ENCODE measurements at places on chromosomes 5 and 9.

DNA sequence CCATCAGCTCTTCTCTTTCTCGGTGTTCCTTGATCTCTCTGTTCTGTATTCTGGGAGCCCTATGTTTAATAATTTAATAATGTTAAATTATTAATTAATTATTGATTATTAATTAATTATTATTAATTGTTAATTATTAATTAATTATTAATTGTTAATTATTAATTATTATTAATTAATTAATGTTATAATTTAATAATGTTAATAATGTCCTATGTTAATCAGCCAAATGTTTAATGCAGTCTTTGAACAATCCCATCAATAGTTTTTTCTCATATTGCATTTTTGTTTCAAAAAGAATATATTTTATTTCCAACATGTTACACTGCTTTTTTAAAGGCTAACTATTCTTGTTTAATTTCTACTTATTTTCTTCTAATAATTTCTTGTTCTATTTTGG lies 26.2 kb downstream of the MGAT1 start:
- no peak for DNase-seq

GRCh38 chr5:82417776-82418607 lies 139.8 kb upstream of the RPS23 start:
- DNase-seq = no peak

DNA sequence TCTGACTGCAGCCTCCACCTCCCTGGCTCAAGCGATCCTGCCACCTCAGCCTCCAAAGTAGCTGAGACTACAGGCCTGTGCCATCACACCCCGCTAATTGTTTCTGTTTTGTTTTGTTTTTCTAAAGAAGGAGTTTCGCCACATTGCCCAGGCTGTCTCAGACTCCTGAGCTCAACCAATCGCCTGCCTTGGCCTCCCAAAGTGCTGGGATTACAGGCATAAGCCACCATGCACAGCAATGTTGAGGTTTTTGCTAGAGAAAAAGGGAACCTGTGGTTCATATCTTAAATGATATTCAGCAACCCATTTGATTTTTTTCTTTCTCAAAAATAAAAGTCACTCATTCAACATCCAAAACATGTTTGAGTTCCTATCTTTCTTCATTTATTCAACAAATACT lies 20.4 kb upstream of the DELE1 start:
- no peak for DNase-seq

- DNase-seq = no peak
Measured at GRCh38 chr5:127056896-127057295, 16.4 kb downstream of the C5orf63 start.

- no peak for DNase-seq
Measured at GRCh38 chr5:153624451-153624765, 133.9 kb downstream of the GRIA1 start.

DNA sequence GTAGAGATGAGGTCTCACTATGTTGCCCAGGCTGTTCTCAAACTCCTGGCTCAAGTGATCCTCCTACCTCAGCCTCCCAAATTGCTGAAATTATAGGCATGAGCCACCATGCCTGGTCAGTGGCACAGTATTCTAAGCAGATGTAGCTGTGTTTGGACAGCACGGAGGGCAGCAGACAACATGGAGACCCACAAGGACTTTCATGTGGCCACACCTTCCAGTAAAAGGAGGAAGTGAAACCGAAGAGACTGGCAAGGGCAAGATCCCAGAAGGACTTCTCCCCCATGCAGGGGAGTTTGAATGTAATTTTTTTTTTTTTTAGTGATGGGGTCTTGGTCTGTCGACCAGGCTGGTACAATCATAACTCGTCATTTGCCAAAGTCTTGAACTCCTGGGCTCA lies 172.2 kb downstream of the TRPM3 start:
- DNase-seq = no peak

DNA sequence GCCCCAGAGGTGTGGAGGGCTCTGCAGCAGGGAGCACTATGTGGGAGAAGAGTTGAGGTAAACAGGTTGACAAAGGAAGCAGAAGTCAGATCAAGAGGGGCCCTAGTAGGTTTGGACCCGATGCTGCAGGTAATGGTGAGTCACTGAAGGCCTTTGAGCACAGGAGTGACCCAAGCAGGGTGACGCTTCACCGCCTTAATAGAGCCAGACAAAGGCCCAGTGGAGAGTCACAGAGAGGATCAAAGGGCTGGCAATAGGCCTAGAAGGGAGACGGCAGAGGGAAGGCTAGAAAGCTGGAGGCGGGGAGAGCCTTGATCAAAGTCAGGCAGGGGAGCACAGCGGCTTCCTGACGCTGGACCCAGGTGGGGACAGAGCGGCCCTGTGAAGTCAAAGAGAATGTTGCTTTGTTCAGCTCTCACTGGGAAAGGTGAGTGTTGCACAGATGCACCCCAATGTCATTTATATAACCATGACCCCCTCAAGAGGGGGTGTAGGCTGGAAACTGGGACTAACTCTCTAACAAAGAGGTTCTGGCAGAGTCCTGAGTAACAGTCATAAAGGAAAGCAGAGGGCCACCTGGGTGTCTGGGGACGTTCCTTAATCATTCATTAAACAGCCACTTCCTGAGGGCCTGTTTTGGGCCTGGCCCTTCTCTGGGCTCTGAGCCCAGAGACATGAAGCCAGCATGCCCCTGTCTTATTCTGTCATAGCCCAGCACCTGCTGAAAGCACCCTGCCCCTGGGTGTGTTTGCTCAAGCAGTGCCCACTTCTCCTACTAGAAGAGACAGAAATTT lies 9.8 kb upstream of the CPLX2 start:
- no peak for DNase-seq

- DNase-seq = no peak
Measured at GRCh38 chr5:136810261-136810801, 445.0 kb upstream of the TRPC7 start.

Data from activated T-cell treated with anti-CD3 and anti-CD28 coated beads for 1 hour (primary cell).